Stimulated activated CD4-positive, alpha-beta T cell treated with anti-CD3 and anti-CD28 coated beads, Interleukin-4, amount 100 ng/mL, for 48 hours (primary cell): ENCODE measurements at places on chromosomes 16 and 17.

GRCh38 chr17:76996741-76997694 is 128.8 kb downstream of the MGAT5B start:
- DNase-seq = no peak

- no peak for DNase-seq
Measured at GRCh38 chr16:14493791-14494190, 136.3 kb downstream of the PARN start.

- DNase-seq = no peak
Measured at GRCh38 chr17:48240562-48241130, 133.1 kb downstream of the SNX11 start.

DNA sequence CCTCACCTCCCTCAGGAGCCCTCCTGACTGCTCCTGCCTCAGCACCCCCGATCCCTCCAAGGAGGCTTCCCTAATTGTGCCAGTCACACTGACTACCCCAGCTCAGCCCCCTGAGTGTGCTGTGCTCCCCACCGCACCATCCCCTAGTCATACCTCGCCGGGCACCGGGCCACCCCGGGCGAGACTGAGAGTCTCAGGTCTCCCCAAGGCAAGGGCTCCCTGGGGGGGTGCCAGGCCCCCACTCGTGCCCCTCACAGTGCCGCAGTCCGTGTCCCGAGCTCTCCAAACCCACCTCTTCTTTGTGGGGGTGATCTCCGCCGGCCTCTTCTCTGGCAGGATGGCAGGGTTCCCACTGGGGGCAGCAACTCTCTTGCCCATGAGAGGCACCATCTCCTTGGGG is 3.2 kb downstream of the TRPV3 start:
- DNase-seq = no peak

GRCh38 chr16:62014319-62014923 is 21.8 kb downstream of the CDH8 start:
- no peak for DNase-seq

- DNase-seq = no peak
Measured at GRCh38 chr17:67569015-67569451, 148.7 kb upstream of the NOL11 start.

GRCh38 chr17:59368218-59368857 is 36.9 kb downstream of the YPEL2 start:
- no peak for DNase-seq
